Stimulated activated CD8-positive, alpha-beta memory T cell treated with anti-CD3 and anti-CD28 coated beads, Interleukin-12 subunit alpha, Interleukin-12 subunit beta, amount 100 ng/mL, for 1 hour (primary cell): ENCODE measurements at places on chromosomes 5 and 9.

DNA sequence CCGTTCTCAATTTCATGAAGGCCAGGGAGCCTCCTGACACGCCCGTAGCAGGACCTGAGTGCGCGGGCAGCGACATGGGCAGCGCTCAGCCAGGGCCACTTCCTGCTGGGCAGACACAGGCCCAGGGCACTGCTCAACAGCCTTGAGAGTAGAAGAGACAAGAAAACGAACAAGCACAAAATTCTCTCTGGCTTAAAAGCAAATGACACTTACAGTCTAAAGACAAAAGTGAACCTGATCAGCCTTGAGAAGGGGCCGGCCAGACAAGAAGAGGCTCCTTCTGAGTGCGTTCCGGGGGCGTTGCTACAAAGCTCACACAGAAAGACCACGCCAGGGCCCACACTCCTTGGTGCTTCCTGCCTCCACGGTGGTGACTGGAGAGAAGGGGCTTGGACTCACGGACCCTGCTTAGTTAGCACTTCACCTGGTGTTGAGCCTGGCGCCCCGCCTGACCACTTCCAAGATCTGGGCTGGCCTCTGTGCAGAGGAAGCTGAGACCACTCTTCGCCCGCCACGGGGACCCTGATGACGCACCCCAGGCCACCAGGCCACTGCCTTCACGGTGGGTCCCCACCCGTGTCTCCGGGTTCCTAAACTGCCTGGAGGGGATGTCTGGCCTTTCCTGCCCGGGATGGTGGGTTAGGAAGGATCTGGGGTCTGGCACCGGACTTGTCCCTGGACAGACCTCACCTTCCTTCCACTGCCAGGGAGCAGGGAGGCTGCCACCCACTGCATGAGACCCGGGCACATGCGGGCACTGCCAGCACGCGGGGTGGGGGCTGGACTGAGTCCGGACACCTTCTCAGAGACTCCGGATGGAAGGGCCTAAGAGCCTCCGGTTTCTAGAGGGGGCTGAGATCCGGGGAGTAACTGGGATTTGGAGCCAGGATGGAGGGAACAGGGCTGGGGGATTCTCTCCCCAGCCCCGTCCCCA lies 1.3 kb downstream of the SLC12A7 start:
- DNase-seq, result no peak

DNA sequence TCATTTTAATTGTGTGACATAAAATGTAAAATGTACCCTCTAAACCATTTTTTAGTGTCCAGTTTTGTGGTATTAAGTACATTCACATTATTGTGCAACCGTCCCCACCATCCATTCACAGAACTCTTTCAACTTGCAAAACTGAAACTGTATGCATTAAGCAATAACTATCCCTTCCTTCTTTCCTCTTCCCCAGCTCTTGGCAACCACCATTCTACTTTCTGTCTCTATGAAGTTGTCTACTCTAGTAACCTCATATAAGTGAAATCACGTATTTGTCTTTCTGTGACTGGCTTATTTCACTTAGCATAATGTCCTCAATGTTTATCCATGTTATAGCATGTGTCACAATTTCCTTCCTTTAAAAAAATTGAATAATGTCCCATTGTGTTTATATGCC lies 142.4 kb downstream of the C9orf152 start:
- DNase-seq, result no peak

DNA sequence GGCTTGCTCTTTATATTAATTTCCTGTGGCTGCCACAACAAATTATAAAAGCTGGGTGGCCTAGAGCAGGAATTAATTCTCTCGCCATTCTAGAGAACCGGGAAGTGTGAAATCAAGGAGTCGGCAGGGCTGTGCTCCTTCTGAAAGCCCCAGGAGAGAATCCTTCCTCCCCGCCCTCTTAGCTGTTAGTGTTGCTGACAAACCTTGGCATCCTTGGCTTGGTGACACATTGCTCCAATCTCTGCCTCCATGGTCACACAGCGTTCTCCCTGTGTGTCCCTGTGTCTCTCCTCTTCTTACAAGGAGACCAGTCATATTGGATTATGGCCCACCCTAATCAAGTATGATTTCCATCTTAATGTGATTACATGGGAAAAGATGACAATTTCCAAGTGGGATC lies 55.9 kb upstream of the NEURL1B start:
- no peak for DNase-seq

DNA sequence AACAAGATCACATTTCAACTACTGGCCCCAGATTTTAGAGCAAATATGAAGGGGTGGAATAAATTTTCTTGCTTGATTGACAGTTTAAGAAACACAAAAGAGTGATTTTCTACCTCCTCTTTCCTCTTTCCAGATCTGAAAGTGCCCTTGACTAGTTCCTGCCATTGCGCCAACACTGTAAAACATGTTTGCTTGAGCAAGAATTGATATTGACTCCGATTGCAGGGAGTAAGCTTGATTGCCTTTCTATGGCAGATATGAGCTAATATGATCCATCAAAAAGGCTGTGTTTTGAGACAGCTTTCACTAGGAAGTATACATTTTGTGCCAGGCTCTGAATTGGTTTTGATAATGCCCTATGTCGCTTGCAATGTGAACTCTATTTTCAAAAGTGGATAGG lies 508.8 kb downstream of the SEMA5A start:
- DNase-seq, result no peak

- no peak for DNase-seq
Observed at GRCh38 chr5:45038366-45038987, 229.7 kb downstream of the MRPS30 start.

GRCh38 chr5:82222597-82223574 lies 55.3 kb downstream of the RPS23 start:
- DNase-seq, result no peak

- no peak for DNase-seq
Observed at GRCh38 chr5:149586708-149587318, 5.5 kb downstream of the ARHGEF37 start.
